ENCODE measurements at places on chromosomes 6 and 20.

GRCh38 chr20:16666272-16666671 is 63.6 kb upstream of the SNRPB2 start:
- no peak for DNase-seq

GRCh38 chr20:48877304-48877703 is 44.2 kb upstream of the ARFGEF2 start:
- DNase-seq = no peak

DNA sequence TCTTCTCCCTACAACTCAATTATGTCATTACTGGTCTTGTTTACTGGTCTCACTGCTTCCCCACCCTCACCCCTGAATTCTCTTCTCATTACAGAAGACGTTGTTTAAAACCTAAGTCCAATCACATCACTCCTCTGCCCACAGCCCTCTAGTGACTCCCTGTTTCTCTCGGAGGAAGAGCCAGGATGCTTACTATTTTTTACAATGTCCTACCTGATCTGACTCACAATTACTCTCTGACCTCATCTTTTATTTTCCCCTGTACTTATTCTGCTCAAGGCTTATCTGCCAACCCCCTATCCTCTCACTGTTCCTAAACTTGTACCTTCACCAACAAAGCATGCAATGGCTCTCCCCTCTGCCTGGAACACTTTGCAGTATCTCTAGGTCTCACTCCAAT is 400.4 kb upstream of the PTCHD4 start:
- no peak for DNase-seq

GRCh38 chr6:22848121-22848520 is 278.8 kb downstream of the HDGFL1 start:
- DNase-seq = no peak

- no peak for DNase-seq
Observed at GRCh38 chr6:52362443-52363227, 684 bp downstream of the PAQR8 start.

- DNase-seq = no peak
Observed at GRCh38 chr6:125828476-125829039, 37.8 kb downstream of the NCOA7 start.

DNA sequence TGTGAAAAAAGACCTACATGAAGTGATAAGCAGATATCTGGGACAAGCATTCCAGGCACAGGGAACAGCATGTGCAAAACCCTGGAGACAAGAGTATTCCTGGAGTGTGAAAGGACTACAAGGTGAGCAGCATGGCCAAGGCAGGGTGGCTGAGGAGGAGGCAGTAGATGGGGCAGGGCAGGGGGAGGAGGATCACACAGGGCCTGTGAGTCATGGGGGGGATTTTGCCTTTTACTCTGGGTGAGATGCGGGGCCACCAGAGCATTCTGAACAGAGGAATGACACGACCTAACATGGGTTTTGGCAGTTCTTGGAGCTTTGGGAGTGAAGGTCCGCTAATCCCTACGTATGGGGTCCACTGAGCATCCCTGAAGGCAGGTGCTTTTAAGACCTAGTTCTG is 69.8 kb upstream of the CCN6 start:
- DNase-seq = no peak

DNA sequence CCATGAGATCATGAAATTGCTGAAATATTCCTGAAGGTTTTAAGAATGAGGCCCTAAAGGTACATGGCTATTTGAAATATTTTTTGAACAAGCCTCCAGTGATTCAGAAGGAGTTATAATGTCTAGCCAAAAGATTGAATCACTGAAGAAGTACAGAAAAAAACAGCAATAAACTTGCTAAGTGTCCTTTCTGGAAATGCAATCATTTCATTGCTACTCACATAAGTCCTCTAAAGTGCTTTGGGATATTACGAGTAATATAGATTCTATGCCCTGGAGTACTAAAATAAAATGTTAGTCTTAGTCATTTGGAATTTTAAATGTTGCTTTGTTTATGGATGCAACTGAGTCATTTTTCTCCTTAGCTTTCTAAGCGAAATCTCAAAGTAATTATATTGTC is 32.7 kb downstream of the CENPW start:
- no peak for DNase-seq

- DNase-seq = no peak
Observed at GRCh38 chr20:50496773-50497385, 13.3 kb upstream of the PTPN1 start.
